ENCODE measurements at places on chromosomes 3 and 15.

DNA sequence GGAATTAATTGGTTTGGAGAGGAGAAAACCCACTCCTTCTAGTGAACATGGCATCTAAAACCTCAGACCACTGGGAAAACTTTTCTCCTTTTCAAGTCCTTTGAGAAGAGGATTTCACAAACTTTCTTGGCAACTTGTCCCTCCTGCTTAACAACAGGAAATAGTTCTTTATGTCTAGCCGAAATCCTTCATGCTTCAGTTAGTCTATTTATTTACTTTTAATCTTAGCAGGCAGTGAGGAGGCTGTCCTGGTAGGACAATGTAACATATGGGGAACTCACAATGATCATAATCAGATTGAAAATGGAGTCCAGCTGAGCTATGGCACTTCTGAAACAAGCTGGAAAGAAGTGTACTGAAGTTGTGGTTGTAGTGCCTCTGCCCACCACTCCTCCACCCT is 50.6 kb downstream of the KY start:
- no peak for DNase-seq

DNA sequence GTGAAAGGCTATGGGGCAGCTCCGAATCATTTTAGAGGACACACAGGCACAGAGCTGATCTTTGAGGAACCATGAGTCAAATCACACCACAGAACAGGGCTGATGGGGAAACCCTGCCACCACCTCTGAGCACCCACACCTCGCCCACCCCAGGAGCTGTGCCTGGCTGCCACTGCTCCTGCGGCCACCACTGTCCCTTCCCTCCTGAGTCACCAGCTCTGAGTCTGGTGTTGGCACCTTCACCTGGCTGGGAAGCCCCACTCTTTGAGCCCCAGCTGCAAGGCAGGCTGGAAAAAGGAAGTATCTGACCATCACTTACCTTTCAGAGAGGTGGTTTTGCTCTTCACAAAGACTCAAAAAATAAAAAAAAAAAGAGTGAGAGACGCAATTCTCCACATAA is 63.6 kb upstream of the MEF2A start:
- DNase-seq, result no peak

DNA sequence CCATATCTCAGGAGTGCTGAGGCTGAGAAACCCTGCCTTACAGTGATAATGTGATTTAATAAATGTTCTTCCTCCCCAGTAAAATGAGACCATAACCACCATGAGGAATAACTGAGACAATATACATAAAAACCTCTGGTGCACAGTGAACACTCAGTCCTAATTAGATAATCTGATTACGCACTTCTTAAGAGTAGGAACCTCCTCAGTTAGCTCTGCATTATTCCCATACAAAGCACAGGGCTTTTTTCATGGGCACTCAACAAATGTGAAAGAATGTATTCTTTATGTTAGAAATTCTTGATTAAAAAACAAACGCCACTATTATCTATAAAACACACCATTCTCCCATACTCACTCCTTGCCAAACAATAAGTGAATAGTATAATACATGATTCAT is 97.0 kb downstream of the TNIK start:
- no peak for DNase-seq

DNA sequence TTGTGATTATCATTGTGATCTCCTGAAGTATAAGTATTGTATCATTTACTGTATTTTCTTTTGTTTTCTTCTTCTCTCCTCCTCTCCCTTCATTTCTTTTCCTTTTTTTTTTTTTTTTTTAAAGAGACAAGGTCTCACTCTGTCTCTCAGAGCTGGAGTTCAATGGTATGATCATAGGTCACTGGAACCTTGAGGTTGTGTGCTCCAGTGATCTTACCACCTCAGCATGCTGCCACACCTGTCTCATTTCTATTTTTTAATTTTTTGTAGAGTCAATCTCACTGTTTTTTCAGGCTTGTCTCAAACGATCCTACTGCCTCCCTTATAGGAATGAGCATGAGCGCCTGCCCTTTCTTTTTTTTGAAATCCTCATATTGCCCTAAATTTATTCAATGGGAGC is 23.4 kb downstream of the NMD3 start:
- no peak for DNase-seq

DNA sequence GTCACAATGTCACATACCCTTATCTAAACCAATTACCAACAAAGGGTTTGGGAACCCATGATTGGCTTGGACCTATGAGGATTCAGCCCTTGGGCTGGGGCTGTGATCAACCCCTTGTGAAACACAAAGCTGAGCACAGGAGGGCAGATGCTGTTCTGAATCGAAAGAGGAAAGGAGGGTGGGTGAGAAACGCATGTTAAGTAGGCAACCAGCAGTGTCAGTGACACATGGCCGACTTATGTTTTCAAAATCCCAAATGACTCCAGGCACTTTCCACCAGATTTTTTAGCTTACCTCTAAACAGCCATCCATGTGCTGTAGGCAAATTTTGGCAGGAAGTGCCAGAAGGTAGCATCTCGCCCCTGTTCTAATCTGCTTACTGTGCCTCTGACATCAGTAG is 34.1 kb upstream of the KLHL25 start:
- DNase-seq, result no peak

GRCh38 chr3:42710323-42711021 is 7.9 kb upstream of the HHATL start:
- DNase-seq, result no peak

GRCh38 chr3:168212664-168213285 is 117.1 kb upstream of the GOLIM4 start:
- DNase-seq, result no peak

- DNase-seq, result no peak
These were observed 85.2 kb upstream of the CHL1 start for GRCh38 chr3:111143-112069.

- DNase-seq, result peak; percentile 41
These were observed 30.4 kb downstream of the NXPE3 start for GRCh38 chr3:101809178-101810021.

DNA sequence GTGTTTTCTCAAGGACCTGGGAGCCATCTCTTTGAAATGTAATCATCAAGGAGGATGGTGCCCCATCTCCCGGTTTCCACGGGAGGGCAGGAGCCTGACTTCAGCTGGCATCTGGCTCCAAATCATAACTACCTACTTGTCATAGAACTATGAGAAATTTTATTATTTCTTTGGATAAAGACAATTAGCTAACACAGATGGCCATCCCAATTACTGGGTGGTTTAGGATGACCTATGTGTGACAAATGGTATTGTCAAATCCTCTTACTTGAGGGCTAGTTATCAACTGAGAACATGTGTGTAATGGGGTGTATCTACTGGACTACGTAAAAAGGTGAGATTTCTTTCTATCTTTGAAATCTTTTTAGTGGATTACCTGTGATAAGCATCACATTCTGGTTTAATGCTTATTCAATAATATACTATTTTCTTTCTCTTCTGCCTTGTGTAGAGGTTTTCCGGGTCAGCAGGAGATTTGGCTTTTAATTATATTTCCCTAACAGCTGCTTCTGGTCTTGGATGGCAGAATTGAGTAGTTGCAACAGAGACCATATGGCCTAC is 15.3 kb upstream of the PARP14 start:
- DNase-seq, result no peak

DNA sequence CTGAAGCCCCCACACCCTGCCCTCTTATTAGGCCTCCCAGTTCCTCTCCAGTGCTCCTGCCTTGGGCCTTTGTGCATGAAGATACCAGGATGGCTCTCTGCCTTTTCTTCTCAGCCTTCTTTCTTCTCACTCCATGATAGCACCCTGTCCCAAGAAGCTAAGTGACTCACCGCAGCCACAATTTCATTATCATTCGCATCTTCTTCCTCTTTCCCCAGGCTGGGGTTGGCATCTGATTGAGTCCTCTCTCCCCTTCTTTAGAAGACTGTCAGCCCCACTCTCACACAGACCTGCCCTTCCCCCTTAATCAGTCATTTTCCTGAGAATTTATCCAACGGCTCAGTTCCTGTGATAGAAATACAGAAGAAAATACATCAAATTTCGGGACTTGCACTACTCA is 102.0 kb downstream of the STAC start:
- DNase-seq, result no peak

DNA sequence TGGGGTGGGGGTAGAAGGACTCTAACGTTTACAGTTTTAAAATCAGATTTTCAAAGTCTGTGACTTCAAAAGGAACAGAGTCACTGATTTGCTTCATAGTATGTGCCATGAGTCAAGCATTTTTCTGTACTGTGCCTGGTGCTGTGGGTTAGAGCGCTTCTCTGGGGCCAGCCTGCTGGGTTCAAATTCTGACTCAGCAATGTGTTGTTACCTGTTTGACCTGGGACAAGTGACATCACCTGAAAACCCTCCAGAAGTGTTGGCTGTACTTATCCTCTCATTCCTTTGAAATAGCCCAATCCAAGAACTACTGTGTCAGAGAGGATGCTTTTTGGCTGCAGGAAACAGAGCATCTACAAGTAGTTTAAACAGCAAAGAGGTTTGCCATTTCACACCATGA is 101.7 kb downstream of the LSM3 start:
- DNase-seq, result no peak

GRCh38 chr3:64625381-64625780 is 62.4 kb downstream of the ADAMTS9 start:
- DNase-seq, result no peak

DNA sequence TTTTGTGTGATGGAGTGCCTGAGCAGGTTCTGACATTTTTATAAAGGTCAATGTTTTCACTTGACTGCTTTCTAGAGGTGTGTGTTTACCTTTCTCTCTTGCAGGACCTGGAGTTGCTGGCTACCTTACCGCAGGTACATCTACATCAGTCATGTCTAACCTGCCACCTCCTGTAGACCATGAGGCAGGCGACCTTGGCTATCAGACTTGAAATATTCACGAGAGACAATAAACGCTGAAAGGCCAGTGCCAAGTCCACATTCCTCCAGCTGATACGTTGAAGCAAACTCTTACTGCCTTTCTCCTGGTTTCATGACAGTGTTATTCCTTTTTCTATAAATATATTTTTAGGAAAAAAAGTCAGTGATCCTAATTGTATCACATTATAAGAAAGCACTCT is 59.0 kb upstream of the ACKR4 start:
- DNase-seq, result no peak

DNA sequence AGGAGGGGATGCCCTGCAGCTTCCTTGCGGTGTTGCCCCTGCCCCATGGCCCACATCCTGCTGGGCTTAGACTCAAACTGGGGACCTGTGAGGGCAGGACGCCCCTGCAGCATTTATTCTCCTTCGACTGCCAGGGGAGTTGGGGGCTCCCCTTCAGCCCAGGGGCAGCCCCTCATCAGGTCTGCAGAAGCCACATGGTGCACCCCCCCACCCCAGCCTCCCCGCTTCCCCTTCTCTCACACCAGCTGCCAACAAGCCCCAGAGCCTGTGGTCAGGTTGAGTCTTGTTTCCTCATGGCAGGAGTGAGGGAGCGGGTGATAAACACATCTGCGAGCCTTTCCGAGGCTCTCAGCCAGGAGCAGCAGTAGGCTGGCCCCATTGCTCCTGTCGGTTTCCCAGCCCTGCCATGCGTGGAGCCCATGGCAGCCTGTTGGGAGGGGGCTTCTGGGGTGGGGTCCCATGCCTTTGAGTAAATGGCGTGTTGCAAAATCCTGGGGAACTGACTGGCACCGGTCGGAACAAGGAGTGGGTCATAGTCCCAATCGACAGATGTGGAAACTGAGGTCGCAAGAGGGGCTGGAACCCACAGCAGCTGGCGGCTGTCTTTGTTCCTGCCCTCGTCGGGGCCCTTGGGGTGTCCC is 27.8 kb downstream of the WNT7A start:
- DNase-seq, result no peak

- no peak for DNase-seq
These were observed 221.9 kb upstream of the LRIG1 start for GRCh38 chr3:66722675-66723074.

- no peak for DNase-seq
These were observed 1.7 kb upstream of the HACD3 start for GRCh38 chr15:65528461-65529060.

DNA sequence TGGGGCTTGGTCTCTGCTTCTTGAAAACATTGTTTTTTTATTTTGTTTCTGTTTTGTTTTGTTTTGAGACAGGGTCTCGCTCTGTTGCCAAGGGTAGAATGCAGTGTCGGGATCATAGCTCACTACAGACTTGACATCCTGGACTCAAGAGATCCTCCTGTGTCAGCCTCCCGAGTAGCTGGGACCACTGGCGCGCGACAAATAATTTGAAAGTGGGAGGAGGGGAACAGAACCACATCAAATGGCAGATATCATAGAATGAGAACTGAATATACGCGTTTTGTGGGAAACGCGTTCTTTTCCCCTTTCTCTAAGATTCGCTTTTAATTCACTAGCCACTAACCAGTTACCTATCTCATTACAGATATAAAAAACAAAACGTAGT is 641 bp upstream of the VPS13C start:
- DNase-seq, result no peak

DNA sequence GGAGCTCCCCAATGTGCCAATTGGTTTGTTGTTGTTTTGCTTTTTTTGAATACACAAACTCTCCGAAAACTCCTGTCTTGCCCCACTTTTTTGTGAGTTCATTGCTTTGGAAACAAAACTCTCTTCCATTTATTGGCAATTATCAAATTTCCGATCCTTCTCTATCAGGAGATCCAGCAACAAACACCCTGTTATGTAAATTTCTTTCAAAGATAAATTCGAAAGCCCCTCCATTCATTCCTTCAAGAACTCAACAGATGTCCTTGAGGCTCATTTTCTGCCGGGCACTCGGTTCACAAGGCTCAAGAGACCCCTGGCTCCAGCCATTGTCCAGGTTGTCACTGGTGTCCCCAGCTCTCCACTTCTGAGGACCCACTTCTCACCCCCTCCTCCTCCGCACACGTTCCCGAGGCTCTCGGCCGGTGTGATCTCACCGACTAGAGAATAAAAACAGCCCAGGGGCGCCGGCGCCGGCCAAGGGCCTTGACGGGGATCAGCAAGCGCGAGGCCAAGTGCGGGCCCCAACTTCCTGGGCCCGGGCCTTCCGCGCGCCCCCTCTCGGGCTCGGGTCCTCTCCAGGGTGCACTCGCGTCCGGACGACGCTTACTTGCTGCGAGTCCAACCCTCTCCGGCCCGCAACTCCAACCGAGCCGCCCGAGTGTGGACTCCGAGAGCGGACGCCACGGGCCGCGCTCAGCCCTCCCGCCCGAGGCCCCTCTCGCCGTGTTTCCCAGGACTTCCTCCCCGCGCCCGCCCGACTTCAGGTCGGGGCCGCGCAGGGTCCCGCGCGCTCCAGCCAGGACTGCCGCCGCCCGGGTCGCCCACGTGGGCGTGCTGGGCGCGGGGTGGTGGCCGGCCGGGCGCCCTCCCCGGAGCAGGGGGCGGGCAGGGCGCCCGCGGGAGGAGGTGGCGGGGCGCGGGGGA is 533 bp upstream of the SMAD3 start:
- no peak for DNase-seq

DNA sequence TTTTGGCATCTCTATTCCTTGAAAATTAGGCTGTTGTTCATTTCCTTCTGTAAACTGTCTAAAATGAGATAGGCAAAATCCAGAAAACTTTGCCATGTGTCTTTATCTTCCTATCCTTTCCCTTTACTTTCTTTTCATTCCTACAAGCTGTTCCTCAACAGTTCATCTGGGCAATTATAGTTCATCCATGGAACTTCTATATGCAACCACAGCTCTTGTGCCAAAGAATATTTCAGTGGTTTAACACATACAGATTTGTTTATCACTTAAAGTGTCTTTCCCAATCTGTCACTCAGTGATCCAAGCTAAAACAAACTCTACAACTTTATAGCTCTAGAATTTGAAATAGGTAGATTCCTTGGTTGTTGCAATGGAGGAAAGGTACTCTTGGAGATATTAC is 230.3 kb upstream of the EPHA6 start:
- DNase-seq, result no peak

- no peak for DNase-seq
These were observed 5.1 kb upstream of the MTHFS start for GRCh38 chr15:79901958-79902357.
